Activated CD8-positive, alpha-beta memory T cell treated with anti-CD3 and anti-CD28 coated beads for 48 hours (primary cell): ENCODE measurements at places on chromosomes 6 and 20.

- no peak for DNase-seq
Measured at GRCh38 chr6:2706558-2706957, 44.2 kb downstream of the MYLK4 start.

- DNase-seq, result no peak
Measured at GRCh38 chr6:125434760-125435159, 133.0 kb upstream of the HDDC2 start.

DNA sequence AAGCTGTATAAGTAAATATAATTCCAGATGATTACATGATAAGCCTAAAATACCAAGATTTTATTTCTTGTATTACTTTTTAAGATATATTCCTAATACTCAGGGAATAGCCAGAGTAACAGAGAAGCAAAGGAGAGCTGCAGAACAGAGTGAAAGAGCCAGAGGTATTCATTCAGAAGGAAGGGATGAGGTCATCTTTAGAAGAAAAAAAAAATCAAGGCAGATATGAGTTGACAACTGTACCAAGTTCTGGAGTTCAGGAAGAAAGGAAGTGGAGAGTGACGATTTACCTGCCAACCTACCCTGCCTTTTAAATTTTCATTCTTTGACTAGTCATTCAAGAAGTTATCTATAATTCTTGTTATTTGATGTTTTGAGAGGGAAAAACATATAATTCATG lies 28.8 kb upstream of the NHSL1 start:
- DNase-seq, result no peak

- peak; percentile 18 for DNase-seq
Measured at GRCh38 chr20:45097485-45098102, 3.3 kb downstream of the KCNS1 start.

DNA sequence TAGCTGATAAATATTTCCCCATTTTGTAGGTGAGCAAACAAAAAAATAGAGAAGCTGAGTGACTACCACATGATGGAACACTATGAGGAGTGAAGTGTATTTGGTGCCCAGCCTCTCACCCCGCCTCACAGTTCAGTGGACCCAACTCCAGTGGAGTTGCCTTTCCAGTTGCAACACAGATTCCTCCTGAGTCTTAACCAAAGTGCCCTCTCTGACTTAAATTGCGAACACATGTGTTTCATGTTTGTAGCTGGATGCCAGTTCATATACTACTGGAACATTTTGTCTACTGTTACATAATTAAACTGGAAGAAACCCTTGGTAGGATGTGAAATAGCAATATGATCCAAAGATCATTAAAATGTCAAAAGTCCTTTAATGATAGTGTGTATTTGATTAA lies 448.9 kb downstream of the COL12A1 start:
- DNase-seq, result no peak

DNA sequence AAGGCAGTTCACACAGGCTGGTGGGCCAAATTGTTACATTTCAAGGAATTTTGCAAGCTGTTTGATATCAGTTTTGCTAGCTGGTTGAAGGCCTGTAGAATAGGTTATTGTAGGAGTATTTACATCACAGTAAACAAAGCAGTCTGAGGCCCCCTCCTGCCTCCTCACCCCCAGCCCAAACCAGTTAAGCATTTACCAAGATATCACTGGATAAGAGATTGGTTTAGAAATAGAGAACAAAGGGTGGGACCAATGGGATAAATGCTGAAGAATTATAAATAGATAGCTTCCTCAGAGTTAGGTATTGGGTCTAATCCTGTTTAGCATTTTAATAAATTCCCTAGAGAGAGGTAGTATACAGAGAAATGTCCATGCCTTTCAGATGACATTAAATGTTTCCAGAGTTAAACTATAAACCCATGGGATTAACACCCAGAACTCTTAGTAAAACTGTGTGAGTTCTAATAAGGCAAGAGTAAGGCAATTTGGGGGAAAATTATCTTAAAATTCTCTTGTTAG lies 2.3 kb upstream of the PHACTR2 start:
- DNase-seq, result no peak

DNA sequence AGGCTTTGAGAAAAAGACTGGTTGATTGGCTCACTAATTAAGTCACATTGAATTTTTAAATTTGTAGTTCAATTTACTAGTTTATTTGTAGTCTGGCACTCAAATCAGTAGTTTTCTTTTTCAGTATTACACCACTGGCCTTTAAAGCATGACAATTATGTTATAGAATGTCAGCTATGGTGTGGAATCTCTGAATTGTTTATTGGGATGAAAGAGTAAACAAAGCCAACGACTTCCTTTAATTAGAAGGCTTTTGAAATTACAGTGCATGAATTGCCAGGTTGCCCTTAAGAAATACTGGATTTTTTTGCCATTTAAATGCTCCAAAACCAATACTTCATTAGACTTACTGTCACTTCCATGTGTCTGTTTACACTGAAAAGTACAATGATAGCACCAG lies 426.9 kb upstream of the RNF217 start:
- no peak for DNase-seq

DNA sequence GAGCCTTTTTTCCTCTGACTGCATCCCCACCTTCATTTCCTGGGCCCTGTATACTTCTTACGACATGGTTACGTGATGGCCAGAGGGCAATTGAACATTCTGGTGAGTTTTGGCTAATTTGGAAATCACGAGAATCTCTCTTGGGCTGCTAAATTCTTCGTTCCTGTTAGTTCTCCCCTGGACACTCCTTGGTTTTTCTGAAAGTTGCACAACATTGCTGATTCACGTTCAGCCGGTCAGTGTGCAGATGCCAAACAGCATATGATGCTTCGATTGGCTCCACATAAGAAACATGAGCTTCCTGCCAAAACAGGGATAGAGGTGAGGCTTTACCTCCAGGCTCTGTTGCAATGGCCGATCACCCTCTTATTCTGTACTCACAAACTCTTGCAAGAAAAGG lies 119.4 kb upstream of the LY86 start:
- DNase-seq, result no peak

GRCh38 chr6:63572044-63572746 lies at the start of the genes LOC128125822 and PTP4A1:
Gene LOC128125822, plus strand, starts transcription at chr6:63572480.
Gene PTP4A1, plus strand, starts transcription at chr6:63572480. Its CDS starts 4,401 bp downstream, at chr6:63576881.
- peak; percentile 71 for DNase-seq

DNA sequence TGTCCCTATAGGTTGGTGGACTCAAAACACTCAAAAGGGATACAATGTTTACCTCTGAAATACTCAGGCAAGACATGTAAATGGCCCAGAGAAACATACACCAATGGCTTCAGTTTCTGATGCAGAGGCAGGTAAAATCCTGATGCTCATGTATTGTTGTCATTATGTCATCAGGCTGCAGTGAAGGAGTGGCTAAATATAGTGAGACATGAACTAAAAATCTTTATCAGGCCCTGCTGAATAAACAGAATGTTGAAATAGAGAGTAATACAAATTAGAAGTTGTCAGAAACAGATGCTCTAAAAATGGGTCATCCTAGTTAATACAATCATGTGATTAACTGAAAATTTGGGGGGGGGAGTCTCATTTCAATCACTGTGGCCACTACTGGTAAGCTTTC lies 20.4 kb downstream of the PTPRK start:
- no peak for DNase-seq

DNA sequence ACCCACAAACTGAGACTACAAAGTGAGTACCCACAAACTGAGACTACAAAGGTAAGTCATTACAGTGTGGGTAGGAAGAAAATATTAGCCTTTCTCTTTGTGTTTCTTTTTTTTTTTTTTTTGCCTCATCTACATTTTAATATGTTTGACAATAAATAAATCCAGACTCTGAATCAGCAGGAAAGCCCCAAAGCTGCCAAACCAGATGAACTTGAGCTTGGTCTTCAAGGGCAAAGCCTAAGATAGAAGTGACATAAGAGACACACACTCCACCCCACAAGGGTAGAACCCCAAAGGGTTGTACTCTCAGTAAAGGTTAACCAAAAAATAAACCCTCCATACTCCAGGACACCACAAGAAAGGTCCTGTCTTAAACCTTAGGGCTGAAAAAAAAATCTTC lies 326.8 kb upstream of the ARID1B start:
- no peak for DNase-seq

- DNase-seq, result no peak
Measured at GRCh38 chr20:24879875-24880274, 69.2 kb upstream of the CST7 start.

DNA sequence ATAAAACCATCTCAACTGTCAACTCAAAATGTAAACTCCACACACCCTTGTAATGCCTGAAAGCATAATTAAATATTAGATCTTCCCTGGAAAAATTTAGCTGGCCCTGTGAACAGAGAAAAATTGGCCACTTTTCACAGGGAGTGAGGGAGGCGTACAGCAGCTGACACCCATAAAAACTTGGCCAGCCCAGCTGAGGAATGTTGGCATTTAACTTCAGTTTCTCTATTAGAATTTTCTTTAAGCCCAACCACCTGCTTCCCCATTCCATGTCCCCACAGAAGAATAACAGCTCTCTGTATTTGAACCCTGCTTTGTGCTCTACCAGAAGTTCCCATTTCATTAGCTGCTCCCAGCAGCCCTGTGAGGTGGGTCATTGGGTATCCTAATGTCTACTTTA lies 41.0 kb downstream of the PKHD1 start:
- DNase-seq, result no peak

DNA sequence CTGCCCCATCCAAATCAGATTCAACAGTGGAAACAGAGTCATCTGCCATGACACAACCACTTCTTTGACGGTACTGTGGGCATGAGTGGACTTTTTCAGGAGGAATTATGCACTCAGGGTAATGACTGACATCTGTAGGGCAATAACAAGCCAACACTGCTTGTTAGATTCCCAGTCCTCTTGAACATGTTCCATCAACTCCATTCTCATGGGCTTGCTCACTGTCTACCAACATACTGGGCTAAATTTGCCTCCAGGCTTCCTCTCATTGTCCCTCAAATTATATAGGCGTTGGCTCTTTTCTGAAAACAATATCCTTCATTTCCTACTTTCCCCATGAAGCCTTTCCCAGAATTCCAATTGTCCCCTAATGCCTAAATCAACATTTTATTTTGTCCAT lies 43.1 kb downstream of the ANKEF1 start:
- DNase-seq, result no peak

DNA sequence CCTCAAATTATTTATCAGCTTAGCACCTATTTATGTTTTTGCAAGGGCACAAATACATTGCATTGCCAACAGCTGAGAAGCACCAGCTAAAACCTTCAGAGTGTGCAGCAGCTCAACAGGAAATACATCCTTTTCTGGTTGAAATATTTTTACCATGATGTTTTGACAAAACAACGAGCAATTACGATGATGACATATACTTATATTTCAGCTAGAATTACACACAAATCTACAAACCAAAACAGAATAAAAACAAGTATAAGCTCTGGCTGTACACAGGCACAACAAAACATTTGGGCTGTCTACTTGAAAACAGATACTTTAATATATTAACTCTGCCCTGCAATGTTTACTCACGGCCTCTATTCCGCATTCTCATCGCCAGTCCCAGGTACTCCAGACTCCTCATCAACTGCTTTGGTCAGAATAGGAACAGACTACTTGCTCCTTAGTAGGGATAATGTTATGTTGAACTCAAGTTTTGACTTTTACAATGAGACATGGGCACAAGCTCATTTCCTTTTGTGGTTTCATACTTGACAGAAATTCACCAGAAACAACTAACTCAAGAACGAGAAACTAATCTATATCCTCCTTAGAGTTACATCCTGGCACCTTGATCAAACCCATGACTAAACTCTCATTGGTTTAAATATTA lies 377.6 kb downstream of the ESR1 start:
- DNase-seq, result no peak

- no peak for DNase-seq
Measured at GRCh38 chr6:46539866-46540265, 48.6 kb upstream of the RCAN2 start.

- DNase-seq, result no peak
Measured at GRCh38 chr6:21264288-21265033, 329.1 kb upstream of the SOX4 start.

- no peak for DNase-seq
Measured at GRCh38 chr20:18588574-18588933, 700 bp downstream of the DTD1 start.

GRCh38 chr6:131135244-131136020 lies at the start of gene AKAP7:
Gene AKAP7, plus strand, starts transcription at chr6:131135467. Its CDS starts 297 bp downstream, at chr6:131135764.
- DNase-seq, result peak; percentile 44

DNA sequence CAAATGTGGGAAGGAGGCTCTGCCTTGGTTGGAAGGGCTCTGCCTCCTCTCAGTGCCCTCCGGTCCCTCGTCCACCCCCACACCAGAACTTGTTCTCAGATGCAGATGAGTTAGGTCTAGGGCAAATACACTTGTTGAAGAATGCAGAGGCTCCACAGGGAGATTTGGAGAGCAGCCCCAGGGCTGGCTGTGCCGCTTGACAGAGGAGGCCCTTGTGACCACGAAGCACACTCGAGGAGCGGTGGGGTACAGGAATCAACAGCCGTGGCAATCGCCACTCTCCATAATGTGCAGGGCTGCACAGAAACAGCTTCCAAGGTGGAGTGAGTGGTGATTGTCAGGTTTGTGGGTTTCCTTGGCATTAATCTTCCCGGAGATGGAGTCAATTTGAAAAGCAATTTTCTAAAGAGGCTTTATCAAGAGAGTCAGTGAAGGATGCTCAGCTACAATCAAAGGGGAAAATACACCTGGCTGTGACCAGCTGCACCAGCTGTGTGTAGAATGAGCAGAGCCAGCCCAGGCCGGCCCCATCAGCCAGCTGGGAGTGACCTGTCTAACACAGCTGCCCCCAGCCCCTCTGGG lies 59.5 kb downstream of the BFSP1 start:
- DNase-seq, result no peak

- DNase-seq, result peak; percentile 6
Measured at GRCh38 chr20:35992713-35993335, 24.4 kb downstream of the CNBD2 start.

- DNase-seq, result no peak
Measured at GRCh38 chr6:125262016-125263013, 39.5 kb downstream of the HDDC2 start.

- DNase-seq, result no peak
Measured at GRCh38 chr6:94272327-94272726, 853.0 kb upstream of the EPHA7 start.

GRCh38 chr6:107679457-107679856 lies 144.7 kb downstream of the SCML4 start:
- DNase-seq, result no peak

- no peak for DNase-seq
Measured at GRCh38 chr6:147285087-147285855, 81.1 kb downstream of the STXBP5 start.

DNA sequence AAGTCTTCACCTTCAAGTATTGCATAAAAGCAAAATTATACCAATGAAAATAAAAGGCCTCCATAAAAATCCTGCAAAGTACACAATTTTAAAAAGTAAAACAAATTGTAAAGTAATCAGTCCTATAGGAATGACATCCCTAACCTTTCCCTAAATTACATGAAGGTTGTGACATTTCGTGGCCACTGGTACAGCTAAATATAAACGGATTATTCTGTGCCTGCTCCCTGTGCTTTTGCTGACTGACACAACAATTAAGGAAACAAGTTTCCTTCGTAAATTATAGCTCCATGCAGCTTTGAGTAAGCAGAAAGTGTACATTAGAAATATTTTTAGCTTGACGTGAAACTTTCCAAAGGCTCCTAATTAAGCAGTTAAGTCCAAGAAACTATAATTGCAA lies 222.8 kb downstream of the KCNQ5 start:
- DNase-seq, result no peak
